NCI-H82 (cell line): ENCODE measurements at places on chromosomes 5 and 9.

GRCh38 chr9:114350636-114351401 is 21.1 kb downstream of the ORM2 start:
- no peak for DNase-seq

DNA sequence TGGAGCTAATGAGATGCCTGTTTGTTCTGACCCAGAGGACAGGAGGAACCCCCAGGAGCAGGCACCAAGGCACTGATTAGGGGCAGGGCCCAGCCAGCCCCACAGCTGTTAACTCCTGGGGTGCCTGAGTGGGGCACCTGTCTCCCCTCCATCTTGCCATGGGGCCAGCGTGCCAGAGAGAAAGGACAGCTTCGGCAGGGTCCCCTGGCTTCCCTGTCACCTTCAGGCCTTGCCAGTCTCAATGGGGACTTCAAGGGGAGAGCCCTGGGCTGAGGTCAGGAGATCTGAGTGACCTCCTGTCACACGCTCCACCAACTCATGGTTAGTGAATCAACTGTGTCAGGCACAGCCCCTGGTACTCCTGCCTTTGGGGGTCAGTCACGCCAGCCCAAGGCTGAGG is 152.7 kb upstream of the MVB12B start:
- no peak for DNase-seq

GRCh38 chr9:11702548-11702947 is 990.6 kb upstream of the TYRP1 start:
- peak; percentile 41 for DNase-seq

DNA sequence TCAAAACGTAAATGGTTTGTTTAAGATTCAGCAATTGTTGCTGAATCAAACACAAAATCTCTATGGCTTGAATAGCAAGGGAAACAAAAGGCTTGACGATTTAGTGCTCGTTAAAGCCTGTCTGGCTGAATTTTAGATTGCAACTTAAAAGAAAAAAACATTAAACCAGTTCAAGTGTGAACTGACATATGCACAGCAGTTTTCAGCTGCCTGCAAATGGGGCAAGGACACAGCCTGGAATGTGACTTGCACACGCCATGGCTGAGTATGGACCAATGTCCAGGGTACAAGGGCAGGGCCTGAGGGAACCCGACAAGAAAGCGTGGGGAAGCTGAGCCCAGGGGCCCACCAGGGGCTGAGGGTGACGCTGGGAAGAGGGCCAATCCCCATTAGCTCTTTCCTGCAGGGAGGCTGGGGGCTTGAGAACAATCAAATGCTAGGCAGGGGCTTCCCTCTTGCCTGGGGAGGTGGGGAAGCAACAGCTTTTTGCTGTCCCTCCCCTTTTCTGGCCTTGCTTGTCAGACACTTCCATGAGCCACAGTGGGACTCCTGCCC is 89.6 kb upstream of the LRRTM2 start:
- DNase-seq, result no peak

GRCh38 chr5:55305345-55305744 is 2.1 kb downstream of the DHX29 start:
- DNase-seq, result no peak

DNA sequence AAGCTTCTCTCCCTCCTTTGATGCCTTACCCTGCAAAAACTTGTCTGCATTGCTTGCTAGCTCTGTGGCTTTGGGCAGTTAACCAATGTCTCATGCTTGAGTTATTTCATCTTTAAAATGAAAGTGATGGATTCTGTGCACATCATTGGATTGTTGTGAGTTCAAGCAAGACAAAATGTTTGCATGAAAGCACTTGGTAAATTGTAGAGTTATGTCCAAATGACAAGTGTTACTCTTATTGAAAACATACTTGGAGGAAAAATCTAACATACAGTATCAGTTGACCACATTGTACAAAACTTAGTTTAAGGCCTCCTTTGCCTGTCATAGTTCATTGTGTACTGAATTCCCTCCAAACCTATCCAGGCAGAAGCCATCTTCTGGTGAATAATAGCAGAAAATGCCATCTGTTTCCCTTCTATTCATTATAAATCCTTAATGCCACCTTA is 30.0 kb downstream of the TGFBR1 start:
- no peak for DNase-seq

- no peak for DNase-seq
These were observed 1058.7 kb upstream of the ACO1 start for GRCh38 chr9:31325778-31326177.

DNA sequence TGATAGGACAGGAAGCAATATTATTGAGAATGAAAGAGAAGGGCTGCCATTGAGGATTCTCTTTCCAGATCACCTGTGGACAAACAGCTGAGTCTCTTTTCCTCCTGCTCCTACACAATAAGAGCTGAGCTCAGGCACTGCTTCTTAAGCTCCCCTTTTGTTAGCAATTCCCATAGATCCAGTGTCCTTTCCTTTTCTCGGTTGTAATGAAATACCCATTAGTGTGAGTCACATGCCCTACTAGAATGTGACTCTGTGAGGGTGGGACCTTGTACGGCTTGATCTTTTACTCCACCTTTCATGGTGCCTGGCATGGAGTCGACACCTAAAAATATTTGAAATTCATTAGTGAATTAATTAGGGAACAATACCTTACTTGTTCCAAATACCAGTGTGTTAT is 269.2 kb downstream of the NR3C1 start:
- no peak for DNase-seq

GRCh38 chr5:171806976-171807747 is 21.5 kb downstream of the SMIM23 start:
- peak; percentile 0 for DNase-seq

DNA sequence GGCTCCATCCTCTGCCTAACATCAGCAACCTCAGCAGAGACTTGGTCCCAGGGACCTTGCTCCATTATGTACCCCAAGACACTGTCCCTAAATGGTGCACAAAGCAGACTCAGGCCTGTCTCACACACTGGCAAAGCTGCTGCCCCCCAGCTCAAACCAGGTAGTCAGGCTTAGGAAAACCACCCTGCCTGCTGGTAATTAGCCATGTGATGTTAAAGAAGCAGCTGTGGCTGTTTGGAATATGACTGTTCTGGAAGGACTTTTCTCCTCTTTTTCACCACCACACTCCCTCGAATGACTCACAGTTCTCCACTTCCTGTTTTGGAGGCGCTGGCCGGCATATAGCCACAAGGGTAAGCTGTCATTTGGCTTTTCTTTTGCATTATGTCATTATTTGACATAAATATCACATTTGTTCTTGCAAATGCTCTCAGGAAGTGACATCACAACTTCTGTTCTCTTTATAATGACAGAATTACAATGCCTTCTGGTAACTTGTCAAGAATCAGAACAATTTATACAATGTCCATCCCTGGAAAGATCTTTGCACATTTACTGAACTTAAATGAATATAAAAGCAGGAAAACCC is 113.9 kb downstream of the SUSD1 start:
- no peak for DNase-seq

DNA sequence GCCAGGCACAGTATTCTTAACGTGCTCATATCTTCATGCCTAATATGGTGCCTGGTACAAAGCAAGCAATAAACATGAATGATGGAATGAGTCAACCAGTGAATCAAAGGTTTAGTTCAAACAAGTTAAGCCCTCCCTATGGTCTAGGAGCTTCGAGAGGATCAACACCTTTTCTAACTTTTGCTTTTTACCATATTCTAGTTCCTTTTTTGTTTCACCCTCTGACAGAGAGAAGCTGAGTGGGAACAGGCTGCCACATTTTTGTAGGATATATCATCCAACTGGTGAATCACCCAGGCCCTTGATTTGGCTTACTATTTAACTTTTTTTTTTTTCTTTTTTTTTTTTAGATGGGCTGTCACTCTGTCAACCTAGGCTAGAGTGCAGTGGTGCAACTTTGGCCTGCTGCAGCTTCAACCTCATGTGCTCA is 39.3 kb upstream of the TNC start:
- no peak for DNase-seq

GRCh38 chr5:55679556-55679955 is 32.6 kb downstream of the SLC38A9 start:
- no peak for DNase-seq

DNA sequence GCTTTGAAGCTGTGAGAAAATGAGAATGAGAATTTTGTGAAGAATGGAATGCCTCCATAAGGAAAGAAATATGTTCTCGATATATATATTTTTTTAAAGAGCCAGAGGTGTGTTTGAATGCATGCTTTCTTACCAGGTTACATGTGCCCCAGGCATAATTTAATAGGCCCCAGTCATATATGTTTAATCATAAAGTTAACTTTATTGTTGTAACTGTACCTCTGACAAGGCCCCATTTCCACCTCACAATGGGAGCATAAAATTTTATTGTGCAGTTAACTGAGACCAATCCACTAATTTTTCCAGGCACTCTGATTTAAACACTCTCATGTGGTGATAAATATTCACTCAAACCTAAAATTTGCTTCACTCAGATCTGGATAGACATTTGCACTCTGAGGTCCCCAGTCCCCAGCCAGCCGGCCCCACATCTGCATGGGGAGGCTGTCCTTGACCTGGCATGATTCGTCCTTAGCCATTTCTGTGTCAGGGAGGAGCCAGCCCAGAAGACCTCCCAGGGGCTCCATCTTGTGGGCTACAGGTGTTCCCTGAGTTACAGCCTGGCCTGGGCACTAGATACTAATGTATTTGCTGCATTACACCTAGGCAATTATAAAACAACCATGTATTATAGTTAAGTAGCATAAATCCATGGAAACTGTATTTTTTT is 245.8 kb downstream of the MTRR start:
- no peak for DNase-seq

DNA sequence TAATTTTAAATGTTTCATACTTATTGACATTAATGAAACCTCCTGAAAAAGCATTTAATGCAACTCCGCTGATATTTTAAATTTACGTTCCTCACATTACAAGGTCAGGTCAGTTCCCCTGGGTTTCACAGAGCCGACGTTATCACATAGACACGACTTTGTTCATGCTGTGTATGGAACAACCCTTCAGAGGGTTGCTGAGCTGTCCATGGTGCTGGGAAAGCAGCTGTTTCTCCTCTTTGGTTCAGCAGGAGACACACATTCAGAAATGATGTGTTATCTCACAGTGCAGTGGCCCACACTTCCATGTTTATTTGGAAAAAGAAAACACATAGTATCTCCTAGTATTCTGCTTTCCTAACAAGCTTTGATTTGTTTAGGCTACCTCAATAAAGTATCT is 53.5 kb downstream of the PPP2R2B start:
- no peak for DNase-seq

GRCh38 chr9:72649127-72649442 is 127.7 kb downstream of the TMC1 start:
- DNase-seq, result no peak

- DNase-seq, result no peak
These were observed 43.4 kb downstream of the LRRTM2 start for GRCh38 chr5:138831703-138832102.

DNA sequence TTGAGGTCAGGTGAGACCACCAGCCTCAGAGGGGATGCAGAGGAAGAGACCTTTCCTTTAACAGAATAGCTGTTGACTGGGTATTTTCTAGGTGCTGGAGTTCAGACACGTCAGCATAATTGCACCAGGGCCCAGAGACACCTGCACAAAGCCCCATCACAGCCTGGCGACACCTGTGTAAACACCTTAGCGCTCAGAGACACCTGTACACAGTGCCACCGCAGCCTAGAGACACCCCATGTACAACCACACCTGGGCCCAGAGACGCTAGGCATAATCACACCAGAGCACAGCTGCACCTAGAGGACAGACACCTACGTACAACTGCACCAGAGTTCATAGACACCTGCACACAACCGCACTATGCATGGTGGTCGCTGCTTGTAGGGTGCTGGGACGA is 1.0 kb downstream of the TRIP13 start:
- DNase-seq, result no peak

DNA sequence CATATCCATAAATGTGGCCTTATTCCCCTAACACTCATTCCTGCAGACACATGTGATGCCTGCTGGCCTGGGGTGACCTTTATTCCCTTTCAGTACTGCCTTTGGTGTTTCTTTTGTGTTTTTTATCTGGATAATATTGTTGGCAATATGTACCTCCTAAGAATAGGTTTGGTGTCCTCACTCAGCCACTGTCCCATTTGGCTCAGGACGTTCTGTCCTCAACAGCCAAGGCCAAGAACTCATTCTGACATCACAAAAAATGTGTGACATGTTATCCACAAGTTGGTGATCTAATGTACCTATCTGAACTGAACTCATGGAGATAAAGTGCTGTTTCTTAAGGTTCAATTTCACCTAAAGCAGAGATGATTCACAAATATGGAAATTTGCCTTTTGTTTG is 142.9 kb upstream of the GRAMD2B start:
- no peak for DNase-seq

DNA sequence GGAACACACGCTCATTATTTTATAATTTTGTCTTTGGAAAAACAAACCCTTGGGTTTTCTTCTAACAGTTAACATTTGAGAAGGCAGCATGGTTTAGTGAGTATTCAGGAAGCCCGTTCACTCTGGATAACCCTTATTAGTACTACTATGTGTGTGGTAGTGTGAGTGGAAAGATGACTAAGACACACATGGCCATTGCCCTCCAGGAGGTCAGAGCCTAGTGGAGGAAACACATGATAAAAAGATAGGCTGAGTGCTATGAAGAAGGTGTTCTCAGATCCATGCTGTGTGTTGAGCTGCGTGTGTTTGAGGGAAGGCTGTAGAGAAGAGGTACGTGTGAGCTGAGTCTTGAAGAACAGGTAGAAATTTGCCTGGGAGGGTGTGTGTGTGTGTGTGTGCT is 8.4 kb downstream of the C5orf47 start:
- DNase-seq, result no peak

- DNase-seq, result peak; percentile 4
These were observed 61.4 kb downstream of the KIF24 start for GRCh38 chr9:34267660-34268059.

GRCh38 chr5:78615697-78616096 is 32.9 kb downstream of the LHFPL2 start:
- no peak for DNase-seq

DNA sequence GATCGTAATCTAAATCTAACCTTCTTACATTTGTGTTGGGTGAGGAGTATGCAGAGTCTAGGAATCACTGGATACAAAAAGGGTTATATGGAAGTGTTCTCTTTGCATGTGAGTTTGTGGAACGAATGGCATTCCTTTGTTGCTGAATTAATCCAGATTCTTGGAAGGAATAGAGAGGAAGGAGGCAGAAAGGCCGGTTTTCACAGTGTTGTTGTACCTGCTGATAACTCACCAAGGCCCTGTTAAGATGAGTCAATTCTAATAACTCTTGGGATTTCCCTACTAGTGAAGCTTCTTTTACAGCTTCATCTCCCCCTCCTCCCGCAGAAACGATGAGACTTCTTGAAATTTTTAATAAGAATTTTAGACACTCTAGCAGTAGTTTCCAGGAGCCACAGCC is 84.0 kb downstream of the ZSWIM6 start:
- no peak for DNase-seq

DNA sequence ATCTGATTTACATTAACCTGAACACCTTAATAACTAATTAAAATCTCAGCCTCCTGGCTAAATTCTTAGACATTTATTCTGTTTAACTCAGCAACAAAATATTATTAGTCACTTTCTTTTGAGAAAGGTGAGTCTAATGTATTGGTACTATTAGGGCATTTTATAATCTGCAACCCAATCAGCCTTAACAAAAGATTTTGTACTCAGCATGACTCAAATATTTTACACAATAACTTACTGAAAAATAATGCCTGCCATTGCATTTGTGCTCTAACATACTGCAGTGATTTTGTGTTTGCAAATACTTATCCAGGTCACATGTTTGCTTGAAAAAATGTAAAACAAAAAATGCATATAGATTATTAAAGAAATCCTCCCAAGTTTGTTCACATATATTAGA is 1129.9 kb downstream of the TAF11L14 start:
- no peak for DNase-seq

GRCh38 chr9:117772960-117773359 is 68.8 kb downstream of the TLR4 start:
- DNase-seq, result peak; percentile 72

GRCh38 chr5:180974612-180975315 is 13.9 kb upstream of the BTNL3 start:
- DNase-seq, result no peak
